ENCODE measurements at places on chromosomes 3 and 15.
A peak's percentile ranks its signal among the peaks of the same experiment; 100 is the strongest.

- DNase-seq = no peak
Measured at GRCh38 chr3:38725726-38726419, 76.4 kb upstream of the SCN5A start.

DNA sequence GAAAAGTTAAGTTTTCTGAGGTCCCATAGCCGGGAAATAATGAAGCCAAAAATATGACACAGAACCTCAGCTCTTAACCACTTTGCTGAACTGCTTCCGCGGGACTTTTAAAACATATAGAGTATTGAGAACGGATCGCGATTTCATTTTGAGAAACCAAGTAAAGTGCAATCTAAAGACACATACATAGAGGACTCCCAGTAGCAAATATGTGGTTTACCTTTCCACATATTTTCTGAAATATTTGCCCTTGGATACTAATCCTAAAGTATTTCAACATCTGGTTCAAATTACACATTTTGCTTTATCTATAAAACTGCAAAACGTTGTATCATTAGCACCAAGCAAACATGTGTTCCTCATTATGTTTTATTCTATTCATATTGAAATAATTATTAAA is 776.5 kb downstream of the ROBO2 start:
- no peak for DNase-seq

GRCh38 chr3:184740509-184741258 is 28.8 kb upstream of the MAGEF1 start:
- no peak for DNase-seq

DNA sequence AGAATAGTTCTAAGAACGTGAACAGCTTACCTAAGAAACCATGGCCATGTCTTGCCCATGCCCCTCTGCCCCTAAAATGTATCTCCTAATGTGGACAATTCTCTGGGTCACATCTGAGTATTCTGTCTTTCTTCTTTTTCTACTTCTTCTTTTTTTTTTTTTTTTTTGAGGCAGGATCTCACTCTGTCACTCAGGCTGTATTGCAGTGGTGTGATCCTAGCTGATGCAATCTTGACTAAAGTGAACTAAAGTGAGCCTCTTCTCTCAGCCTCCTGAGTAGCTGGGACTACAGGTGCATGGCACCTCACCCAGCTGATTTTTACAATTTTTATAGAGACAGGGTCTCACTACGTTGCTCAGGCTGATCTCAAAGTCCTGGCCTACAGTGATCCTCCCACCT is 204.8 kb upstream of the ZPLD1 start:
- no peak for DNase-seq

DNA sequence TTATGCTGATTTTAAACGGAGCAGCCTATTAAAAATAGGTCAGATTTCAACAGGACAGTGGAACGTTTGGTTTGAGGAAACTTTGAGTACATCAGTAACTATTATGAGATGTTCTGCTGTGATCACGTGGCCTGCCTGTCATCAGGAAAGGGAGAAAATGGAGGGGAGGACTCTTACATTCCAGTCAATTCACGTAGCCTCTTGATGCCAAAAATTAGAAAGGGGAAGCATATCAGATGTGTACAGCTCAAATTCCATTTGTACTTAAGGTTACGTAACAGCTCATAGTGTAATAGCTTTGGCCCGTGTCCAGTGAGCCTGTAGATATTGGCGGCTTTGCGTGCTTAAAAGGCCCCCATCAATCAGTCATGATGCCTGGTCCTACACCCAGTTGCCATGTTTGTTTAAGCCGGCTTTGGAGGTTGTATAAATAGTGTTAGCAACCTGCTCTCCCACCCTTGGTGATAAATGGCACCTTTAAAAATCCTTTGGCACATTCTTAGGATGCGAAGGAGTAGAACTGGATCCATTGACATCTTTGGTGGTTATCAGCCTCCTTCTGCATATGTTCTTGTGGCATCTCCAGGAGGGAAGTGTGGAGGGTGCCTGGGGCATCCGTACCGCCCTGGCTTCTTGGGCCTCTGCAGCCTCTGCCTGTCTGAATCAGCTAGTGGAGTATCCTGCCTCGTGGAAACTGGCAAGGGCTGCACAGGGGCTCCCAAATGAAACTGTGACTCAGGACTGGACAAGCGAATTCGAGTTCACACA is 163.9 kb downstream of the THSD4 start:
- DNase-seq = no peak

- no peak for DNase-seq
Measured at GRCh38 chr3:155853214-155854140, 750 bp downstream of the SLC33A1 start.

DNA sequence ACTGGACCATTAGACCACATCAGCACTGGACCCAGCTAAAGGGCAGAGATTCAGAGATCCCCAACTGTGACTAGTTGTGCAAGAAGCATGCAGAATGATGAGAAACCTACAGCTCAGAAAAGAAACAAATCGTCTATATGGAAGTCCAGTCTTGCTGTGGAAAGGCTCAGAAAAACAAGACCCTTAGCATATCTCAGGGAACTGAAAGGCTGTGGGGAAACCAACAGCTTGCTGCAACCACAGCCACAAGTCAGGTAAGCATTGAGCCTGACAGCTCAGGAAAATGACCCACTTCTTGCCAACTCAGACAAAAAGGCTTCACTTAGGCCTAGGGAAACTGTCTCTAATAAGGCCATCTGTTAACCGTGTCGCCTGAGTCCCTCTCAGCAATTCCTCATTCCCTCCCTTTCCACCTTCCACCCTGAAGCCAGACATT is 145.6 kb downstream of the LSAMP start:
- peak; percentile 92 for DNase-seq

- no peak for DNase-seq
Measured at GRCh38 chr3:195869413-195870001, 38.8 kb downstream of the TNK2 start.

DNA sequence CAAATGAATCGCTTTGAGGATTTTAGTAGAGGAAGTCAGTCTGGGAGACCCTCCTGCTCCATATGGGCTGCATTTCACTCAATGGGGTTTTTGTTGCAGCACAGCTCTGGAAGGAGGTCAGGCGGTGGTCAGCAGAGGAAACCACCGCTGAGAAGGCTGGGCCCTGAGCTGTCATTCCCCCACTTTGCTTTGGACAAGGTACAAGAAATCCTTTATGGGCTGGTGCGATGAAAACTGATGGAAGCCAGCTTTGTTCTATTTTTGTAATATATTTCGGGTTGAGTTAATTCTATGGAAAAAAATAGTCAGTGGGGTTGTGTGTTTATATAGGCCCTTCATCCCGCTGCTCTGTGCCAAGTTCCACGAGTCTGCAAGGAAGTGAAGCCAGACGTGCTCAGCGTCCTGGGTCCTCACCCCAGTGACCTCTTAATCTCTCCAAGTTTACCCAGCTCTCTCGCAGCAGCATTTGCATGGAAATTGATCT is 157.1 kb upstream of the TMC3 start:
- no peak for DNase-seq

GRCh38 chr3:132753946-132754345 is 31.7 kb upstream of the NPHP3 start:
- DNase-seq = no peak

DNA sequence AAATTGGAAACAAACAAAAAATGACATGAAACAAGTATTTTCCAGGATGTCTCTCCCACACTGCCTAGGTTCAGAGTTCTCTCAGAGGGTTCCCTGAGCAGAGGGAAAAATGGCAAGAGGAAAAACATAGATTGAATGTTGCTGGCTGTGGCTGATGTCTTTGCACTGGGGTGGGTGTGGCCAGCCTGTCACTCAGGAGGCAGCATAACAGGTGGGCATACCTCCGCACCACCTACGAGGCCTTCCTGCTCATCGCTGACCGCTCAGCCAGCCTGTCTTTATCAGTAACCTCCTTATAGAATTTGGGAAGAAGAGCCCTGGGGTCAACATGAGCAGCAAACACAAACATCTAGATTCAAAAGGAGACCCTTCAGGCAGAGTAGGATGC is 216.6 kb upstream of the UMPS start:
- DNase-seq = no peak

DNA sequence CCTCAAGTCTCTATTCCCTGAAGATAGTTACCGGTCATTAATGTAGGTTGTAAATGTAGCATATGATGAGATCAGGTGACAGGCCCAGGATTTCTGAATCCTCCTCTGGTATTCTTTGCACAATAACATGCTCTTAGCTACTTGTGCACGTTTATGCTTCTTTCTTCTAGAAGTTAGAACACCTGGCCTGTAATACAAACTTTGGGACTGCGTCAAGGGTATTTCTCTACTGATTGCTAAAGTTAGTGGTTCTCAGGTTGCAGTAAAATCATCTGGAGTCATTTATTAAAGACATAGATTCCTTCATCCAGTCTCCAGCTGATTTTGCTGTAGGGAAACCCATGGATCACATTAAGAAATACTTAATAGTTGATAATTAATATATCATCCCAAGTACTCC is 48.0 kb downstream of the UNC13C start:
- DNase-seq = no peak

GRCh38 chr3:113968986-113969385 is 21.2 kb downstream of the ZDHHC23 start:
- no peak for DNase-seq

- no peak for DNase-seq
Measured at GRCh38 chr15:60800299-60801072, 321.5 kb upstream of the ICE2 start.

DNA sequence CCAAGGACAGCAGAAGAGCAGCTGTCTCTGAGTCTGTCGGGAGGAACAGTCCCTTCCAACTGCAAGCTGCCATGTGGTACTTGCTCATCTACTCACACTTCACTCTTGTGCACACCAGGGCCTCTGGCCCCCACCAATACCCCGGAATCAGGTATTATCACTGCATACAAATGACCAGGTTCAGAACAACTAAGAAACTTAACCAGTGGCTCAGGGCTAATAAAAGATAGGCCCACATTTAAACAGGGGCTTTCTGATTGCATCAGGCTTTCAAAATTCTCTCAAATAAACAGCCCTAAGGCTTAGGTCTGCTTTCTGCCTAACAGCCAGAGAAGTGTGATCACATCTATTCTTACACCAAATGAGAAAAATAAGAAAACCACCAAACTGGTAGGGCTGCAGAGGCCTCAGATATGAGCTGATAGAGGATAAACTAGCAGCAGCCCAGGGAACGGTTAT is 20.7 kb downstream of the CCDC12 start:
- DNase-seq = no peak
